ENCODE measurements at places on chromosomes 4 and X.
A peak's percentile ranks its signal among the peaks of the same experiment; 100 is the strongest.

- no peak for DNase-seq
Measured at GRCh38 chr4:139854668-139855403, 189.2 kb downstream of the MGST2 start.

- no peak for DNase-seq
Measured at GRCh38 chr4:3707423-3708102, 58.6 kb upstream of the ADRA2C start.

GRCh38 chrX:120120223-120120622 is 4.5 kb upstream of the RHOXF1 start:
- DNase-seq: no peak

GRCh38 chr4:112521123-112522023 is 5.4 kb upstream of the NEUROG2 start:
- DNase-seq: no peak

- DNase-seq: no peak
Measured at GRCh38 chrX:30876367-30876766, 12.7 kb downstream of the TAB3 start.

DNA sequence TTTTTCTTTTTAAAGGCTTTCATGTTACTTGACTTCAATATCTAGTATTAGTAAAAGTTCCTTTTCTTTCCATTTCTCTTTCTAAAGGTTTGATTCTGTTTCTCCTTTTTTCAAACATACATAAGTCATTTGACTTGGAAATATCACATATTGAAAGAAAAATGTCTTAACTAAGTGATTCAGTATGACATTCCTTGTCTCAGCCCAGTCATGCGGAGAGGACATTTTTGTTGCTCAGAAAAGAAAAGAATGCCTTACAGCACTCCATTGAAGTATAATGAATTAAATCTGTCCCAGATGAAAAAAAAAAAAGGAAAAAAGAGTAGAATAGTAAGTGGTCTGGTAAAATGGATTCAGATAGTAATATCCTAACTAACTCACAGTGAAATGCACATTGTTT is 466.1 kb downstream of the ADGRL3 start:
- DNase-seq: no peak

- DNase-seq: no peak
Measured at GRCh38 chr4:15684498-15684897, 2.9 kb downstream of the FAM200B start.

DNA sequence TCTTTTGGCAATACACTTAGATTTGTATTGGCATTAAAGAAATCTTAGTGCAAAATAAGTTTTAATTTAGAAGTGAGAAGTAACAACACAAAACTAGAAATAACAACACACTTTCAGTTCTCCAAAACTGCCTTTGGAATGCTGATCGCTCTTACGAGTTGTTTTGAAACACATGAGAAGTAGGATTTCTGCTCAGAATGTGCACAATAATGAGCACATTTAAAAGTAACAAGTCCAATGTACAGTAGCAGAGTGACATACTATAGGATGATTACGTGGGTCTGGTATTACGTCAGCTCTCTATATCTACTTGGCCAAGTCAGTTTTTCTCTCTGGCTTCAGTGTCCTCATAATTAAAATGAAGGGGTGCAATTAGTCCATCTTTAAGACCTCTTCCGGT is 164.8 kb downstream of the CHM start:
- DNase-seq: no peak

DNA sequence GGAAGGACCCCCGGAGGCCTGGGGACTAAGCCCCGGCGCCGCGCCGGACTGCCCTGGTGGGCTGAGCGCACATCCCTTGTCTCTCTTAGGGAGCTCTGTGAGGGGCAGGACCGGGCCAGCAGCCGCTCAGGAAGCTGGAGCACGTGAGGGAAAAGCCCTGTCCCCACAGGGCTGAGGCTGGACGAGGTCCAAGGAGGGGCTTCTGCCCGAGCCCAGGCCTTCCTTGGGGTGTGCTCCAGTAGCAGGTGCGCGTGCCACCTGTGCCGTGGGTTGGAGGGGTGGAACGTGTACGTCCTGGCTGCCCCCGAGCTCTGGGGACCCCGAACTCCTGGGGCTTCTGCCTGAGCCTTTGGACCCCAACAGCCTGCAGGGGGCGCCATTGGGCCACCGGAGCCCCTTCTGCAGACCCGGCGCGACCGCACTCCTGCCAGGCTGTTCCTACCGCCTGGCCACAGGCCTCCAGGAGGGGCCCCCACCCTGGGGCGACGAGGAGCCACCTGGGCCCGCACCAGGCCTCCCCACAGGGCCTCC is 27.2 kb downstream of the TACC3 start:
- peak; percentile 60 for DNase-seq

- no peak for DNase-seq
Measured at GRCh38 chrX:2897311-2897689, 31.8 kb downstream of the ARSD start.

GRCh38 chr4:85681921-85682320 is 207.0 kb downstream of the ARHGAP24 start:
- no peak for DNase-seq
